Stimulated activated CD4-positive, alpha-beta T cell treated with anti-CD3 and anti-CD28 coated beads, Interleukin-2, amount 100 ng/mL, for 48 hours (primary cell): ENCODE measurements at places on chromosomes 3 and 15.

GRCh38 chr15:41493205-41493901, at the start of gene ITPKA:
Gene ITPKA (plus strand): TSS chr15:41493874. CDS start chr15:41493928, 54 bp downstream.
- peak; percentile 83 for DNase-seq

- no peak for DNase-seq
Observed at GRCh38 chr3:184145111-184145524, 10.0 kb downstream of the EIF2B5 start.

DNA sequence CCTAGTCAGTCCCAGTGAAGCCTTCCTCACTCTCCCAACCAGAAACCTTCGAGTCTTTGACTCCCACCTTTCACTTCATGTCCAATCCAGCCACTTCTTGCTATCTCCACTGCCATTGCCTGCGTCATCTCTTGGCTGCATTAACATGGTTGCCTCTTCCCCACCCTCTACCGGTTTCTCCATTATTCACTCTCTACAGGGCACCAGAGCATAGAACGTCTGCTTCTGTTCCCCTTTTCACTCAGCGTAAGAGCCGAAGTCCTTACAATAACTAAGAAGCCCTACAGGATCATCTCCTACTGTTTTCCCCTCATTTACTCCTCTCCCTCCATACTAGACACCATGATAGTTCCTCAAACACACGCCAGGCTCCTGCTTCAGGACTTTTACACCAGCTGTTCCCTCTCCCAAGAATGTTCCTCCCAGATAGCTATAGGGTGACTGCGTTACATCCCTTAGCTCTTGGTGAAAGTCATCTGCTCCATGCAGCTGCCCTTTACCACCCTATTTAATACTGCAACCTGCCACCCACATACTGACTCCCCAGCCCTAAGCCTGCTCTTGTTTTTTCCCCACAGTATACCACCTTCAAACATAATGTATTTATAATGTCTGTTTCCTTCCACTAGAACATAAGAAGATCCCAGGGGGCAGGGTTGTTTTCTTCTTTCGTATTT, 30.9 kb downstream of the RCN2 start:
- no peak for DNase-seq

- DNase-seq: no peak
Observed at GRCh38 chr3:43079536-43080332, 26.1 kb downstream of the POMGNT2 start.

DNA sequence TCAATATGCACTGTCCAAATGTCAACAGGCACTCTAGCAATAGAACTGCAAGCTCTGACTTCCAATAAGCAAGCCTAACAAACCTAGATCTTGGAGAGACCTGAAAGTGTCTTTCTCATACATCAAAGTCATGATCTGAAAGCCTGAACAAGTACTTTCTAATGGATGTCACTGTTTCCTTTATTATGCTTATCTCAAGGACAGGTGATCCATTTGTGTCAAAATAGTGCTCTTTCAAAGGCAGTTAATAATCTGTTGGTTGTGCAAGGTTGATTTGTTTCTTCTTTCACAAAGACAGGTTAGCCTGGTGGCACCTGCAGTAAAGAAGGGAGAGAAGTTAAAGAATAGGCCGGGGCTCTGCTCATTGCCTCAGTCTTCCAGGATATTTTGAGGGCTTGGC, 146.8 kb downstream of the EPHB1 start:
- DNase-seq: no peak

DNA sequence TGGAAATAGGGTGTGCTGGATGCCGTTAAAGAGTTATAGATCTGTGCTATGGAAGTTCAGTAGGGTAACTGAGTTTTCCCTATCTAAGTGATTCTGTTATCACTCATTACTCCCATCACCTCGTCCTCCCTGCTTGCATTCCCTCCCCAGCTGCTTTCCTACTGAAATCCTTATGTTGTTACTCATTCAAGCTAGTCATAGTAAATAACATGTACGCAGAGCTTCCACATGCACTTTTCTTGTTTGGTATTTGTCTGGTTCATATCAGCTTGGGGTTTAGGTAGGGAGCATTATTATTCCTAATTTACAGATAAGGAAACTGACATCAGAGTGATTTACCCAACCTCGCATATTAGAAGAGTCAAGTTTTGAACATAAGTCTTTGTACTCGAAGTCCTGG, 135.1 kb downstream of the HCN4 start:
- no peak for DNase-seq

DNA sequence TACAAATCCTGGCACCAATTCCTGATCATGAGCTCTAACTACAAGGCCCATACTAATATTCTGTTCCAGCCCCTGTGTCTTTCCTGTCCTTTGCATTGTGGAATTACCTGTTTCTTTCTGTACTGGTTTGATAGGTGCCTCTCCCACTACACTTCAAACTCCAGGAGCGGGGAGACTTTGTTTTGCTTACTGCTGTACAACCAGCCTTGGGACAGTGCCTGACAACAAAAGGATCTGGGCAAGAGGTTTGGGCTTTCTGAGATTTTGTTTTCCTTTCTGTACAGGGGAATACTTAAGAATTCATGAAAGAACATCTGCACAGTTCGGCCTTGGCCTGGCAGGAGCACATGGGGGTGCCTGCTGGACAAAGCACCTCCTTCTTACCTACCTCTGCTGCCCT, 45.1 kb downstream of the ZDHHC3 start:
- no peak for DNase-seq

GRCh38 chr3:170709046-170709445, 123.2 kb upstream of the SLC7A14 start:
- no peak for DNase-seq

- DNase-seq: peak; percentile 58
Observed at GRCh38 chr3:13073326-13074005, at the start of gene IQSEC1. Gene IQSEC1 (minus strand): TSS chr3:13073429. CDS start chr3:13073014, 415 bp downstream.

DNA sequence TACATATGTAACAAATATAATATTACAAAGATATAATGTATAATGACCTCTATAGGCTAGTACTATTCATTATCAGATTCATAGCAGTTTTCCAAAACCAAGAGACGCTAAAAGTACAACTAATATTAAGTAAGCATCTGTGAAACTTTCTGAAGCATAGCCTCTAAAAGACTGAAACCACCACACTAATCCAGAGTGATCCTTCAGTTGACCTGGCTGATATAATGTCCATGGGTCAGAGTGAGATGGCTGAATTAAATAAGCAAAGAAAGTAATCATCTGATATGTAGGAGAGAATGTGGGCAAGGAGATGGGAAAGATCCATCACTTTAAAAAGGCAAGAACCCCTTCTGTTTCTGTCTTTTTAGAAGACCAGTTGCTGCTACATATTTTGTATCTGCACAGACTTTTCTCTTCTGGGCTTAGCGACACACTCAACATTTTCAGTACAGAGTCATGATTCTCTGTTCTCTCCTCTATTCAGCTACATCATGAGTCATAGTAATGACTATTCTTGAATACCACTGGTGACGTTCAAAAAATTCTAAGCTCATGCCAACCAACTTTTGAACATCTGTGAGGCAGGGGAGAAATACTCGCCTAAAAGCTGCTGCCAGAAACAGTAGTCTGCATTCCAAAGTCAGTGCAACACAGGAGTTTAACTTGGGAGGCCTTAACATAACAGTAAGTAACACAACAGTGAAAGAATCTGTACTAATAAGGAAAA, 149.6 kb downstream of the MAGI1 start:
- no peak for DNase-seq

- DNase-seq: no peak
Observed at GRCh38 chr3:23111797-23112196, 91.3 kb upstream of the UBE2E2 start.

DNA sequence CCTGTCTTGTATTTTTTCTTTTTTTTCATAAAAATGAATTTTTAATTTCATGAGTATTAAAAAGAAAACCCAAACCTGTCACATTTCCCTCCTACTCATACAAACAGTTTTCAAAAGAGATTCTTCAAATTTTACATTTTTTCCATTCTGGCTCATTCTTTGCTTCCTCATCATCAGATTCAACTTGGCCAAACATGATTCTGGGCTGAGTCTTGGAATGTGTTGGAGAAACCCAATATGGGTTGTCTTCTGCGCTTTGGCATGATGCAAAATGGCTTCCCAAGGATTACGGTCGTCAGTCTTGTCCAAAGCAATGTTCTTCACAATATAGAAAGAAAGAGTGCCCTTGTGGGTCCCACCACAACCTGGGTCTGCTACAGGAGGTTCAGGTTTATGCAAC, 12.4 kb upstream of the TM4SF4 start:
- no peak for DNase-seq
